ENCODE measurements at places on chromosomes 6 and 20.

DNA sequence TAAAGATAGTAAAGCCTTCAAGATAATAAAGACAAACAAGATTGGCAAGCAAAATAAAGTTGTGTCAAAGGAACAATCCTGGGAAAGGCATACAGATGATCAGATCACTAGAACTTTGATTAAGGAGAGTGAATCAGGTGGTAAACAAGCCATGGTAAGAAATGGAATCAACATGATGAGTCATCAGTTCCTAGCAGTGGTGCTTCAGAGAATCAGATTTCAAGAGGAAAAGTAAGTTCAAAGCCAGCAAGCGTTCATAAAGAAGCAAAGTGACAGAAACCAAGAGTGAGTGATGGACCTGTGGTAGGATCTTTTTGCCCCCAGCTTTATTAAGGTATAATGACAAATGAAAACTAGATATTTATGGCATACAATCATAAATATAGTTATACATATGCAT is 340.4 kb downstream of the TPBG start:
- DNase-seq = no peak

- no peak for DNase-seq
Measured at GRCh38 chr20:34305333-34306230, 2.4 kb upstream of the AHCY start.

DNA sequence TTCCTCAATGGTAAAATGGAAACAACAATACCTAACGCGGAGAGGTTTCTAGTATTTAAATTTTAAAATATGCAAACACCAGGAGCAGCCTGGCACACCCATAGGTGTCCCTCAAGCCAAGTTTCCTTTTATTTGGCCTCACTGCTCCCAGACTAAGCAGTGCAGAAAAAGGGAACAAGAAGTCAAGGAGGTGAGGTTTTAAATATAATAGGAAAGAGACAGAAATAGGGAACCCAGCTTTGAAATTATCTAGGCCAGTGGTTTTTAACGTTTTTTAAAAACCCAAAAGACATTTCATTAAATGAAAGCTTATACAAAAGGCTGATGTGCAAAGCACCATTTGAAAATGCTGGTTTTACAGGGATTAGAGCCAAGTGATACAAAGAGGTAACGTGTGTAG is 109.6 kb downstream of the SLC22A3 start:
- no peak for DNase-seq

DNA sequence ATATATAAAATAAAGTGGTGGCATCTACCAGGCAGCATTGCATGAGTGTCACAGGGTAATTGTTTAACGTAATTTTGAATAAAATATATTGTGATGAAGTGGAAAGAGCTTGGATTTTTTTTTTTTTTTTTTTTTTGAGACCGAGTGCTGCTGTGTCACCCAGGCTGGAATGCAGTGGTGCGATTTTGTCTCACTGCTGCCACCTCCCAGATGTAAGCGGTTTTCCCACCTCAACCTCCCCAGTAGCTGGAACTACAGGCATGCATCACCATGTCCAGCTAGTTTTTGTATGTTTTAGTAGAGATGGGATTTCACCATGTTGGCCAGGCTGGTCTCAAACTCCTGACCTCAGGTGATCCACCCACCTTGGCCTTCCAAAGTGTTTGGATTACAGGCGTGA is 81.1 kb upstream of the SMIM8 start:
- no peak for DNase-seq

GRCh38 chr20:43985121-43985520 is 70.5 kb downstream of the TOX2 start:
- DNase-seq = no peak

GRCh38 chr6:170096803-170097504 is 193.9 kb downstream of the DLL1 start:
- no peak for DNase-seq

DNA sequence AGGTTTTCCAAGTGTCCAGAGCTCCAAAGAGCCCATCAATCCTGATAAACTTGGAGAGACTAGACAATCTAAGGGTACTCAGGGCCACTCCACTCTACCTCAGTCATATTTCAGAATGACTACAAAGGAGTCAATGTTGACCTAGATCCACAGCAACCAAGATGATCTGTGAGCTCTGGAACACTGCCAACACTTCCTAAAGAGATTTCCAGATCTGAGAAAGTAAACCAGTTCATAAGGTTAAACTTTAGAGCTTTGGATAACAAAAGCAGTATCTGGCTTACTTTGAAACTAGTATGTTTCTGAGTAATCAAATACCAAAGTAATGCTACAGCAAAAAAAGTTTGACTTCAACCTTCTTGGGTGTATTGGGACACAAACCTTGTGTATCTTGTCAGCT is 122.7 kb downstream of the BTBD9 start:
- DNase-seq = no peak

DNA sequence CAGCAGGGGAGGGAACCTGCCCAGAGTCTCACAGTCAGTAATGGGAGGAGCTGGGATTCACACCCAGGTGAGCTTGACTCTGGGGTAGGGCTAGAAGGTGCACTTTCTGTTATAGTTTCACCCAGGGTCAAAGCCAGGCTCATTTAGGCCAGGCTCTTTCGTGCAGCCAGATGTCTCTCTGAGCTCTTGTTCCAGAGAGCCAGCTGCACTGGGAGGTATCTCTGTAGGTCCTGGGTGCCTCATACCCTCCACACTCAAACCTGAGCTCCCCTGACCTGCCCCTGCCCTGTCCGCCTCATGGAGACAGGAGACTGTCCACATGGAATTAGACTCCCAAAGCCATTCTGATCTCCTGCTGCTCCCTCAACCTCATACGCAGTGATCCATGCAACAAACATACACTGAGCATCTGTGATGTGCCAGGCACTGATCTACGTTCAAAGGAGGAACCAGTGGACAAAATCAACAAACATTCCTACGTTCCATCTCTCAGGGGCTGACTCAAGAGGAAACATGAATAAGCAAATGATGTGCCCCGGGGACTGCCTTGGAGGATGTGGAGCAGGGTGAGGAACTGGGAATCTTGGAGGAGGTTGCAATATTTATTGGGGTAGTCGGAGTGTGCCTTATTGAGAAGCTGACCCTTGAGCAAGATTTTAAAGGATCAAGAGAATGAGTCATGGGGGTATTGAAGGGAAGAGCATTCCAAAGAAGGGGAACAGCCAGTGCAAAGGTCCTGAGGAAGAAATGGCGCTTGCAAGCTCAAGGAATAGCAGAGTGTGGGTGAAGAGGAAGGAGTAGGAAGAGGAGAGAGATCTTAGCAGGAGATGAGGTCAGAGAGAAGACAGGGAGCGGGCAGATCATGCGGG is 71.3 kb upstream of the TOX2 start:
- DNase-seq = no peak

DNA sequence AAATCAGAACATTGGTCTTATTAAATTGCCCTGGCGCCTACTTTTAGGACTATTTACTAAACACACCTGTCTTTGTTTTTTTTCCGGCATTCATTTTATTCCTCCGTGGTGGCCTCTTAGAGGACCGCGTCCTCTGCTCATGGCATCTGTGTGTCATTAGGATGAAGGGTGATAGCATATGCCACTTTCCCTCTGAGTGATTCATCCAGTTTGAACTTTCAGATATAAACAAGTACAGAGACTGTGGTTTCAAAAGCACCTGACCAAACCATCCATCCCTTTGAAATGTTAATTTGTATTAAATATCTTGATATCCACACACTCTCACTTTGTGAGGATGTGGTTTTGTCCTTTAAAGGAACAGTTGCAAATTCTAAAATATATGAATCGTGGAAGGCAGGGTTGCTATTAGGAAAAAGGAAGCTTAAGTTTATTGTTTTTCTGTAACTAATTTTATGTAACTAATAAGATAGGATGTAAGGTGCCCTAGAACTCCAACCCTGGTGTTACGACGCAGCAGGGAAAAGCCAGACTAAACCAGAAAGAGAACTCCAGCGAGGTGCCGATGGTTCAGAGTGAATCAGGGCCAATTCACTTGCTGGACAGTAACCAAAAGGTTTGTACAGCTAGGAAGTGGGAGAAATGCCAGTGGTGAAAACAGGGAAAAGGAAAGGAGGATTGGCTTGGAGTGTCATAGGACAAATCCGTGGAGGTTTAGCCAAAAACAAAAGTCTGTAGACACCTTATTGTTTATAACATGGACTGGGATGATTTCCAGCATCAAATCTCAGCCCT is 98.7 kb downstream of the SHLD1 start:
- DNase-seq = no peak

DNA sequence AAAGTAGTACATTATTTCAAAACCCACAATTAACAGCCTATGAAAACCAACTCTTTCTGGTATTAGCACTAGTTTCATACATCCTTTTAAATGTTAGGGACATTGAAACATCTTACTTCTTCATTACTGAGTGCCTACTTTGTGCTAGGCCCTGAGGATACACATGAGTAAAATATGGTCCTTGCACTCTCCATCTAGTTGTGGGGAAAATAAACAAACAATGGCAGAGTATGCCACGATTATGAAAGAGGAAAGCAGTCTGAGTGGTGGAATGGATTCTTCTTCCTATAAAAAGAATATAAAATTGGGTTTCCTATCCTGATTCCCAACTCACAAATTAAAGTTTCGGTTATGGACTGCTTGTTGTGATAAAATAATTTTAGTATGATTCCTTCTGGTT is 84.9 kb downstream of the ATXN1 start:
- no peak for DNase-seq

GRCh38 chr6:6386010-6386409 is 65.5 kb upstream of the F13A1 start:
- DNase-seq = no peak

DNA sequence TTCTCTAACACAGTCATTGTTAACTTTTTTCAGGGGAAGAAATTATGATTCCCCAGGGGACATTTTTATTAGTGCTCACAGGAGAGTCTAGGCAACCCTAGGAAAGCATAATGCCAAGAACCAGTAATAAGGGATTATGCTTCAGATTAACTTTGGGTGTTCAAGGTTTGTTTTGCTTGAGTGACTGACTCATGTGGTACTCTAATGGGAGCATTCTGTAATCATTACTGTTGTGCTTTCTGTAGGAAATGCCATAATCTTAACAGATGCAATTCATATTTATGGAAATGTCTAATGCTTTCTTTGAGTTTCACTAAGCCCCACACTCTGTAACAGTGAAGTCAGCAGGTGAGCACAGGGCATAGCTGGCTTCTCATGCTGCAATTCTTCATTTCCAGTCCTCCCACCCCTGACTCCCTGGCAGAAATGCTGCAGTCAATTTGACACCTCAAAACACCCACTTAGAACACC is 263.4 kb upstream of the MAN1A1 start:
- no peak for DNase-seq

DNA sequence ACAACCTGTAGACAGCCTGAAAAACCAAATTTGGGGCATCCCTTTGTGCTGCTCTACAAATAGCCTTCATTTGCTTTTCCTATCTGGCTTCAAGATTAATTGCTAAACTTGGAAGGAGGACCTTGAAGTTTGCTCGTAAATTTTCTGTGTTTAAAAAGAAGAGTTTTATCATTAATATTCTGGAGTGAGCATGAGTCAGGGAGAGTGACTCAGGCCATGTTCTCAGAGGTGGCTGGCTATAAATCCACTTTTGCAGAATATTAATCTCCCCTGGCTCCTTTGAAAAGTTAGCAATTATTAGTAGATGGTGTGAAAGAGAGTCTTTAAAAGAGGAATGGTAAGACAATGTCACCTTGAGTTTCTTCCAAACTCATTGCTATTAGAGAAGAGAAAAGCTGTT is 91.0 kb downstream of the ANKEF1 start:
- DNase-seq = no peak

GRCh38 chr6:33975661-33976436 is 170.0 kb downstream of the GRM4 start:
- no peak for DNase-seq

GRCh38 chr6:143999406-143999805 is 8.7 kb downstream of the PLAGL1 start:
- no peak for DNase-seq

DNA sequence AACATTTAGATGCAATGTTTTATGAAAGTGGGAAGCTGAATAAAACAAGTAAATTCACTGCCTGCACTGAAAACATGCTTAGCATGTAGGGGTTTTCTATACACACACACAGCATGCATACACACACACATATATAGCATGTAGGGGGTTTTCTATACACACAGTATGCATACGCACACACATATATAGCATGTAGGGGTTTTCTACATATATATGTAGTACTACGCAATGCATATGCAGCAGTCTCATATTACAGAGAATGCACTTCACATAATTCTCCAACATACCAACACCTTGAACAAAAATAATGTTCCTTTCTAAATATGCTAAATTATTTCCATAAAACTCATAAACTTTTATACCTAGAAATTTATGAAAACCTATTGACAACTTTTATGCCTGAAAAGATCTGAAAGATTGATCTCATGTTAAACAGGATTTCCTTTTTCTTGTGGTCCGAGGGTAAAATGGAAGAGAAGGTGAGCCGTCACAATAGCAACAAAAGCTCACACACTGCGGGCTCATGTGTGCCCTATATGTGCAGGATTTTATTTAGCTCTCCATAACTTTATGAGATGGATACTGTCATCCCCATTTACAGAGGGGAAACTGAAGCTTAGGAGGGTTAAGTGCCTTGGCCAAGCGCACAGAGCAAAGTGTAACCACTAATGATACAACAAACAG is 81.9 kb upstream of the TULP1 start:
- DNase-seq = no peak

DNA sequence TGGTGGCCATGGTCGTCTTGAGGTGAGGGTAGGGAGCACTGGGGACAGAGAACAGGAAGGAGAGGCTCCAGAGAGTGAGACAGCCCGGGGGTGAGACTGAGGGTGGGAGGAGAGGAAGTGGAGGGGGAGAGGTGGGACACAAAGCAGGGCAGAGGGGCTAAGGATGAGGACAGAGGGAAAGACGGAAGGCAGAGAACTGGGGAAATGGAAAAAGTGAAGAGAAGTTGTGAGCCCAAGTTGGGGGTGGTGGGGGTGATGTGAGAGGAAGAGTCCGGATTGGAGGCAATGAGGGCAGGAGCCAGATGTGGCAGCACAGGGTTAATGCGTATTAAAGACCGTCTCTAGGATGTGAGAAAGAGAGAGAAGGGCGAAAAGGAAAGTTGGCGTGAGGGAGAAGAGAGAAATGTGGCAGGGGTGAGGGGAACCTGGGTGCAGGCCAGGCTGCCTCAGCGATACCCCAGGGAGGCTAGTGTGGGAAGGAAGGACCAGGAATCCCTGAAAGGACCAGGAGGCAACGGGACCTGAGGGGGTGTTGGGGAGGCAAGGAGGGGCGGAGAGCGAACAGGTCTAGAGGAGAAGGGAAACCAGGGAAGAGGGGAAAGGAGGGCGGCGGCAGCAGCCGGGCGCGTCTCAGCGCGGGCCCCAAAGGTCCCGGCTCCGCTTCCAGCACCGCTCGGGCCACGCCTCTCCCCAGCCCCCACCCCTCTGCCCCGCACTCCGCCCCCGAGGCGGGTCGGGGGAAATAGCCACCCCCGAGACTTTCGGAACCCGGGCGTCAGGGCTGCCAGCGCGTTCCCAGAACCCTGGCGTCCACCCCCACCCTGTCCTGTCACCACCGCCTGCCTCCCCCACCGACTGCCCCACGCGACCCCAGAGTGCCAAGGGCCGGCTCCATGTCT is at the start of gene PPP1R18:
PPP1R18 (minus strand) TSS at position 637 of the 899 bp plus-strand sequence; CDS start at position 10, 627 bp downstream.
- DNase-seq = peak; percentile 54

- no peak for DNase-seq
Measured at GRCh38 chr6:80223743-80224212, 117.3 kb downstream of the BCKDHB start.
